ENCODE measurements at places on chromosomes 7 and 10. TPM values are rescaled to one million over a fixed set of nuclear protein-coding genes. Genes with fewer than 3 reads are reported as not detected.

OPALIN gene
- total RNA-seq = not detected

HBP1 gene
- 172 TPM for total RNA-seq

FAM237B gene
- total RNA-seq = not detected

NDUFA5 gene
- 97.4 TPM for total RNA-seq

GRB10 gene
- 69.5 TPM for total RNA-seq

PRR15 gene
- 0.27 TPM for total RNA-seq

DNA sequence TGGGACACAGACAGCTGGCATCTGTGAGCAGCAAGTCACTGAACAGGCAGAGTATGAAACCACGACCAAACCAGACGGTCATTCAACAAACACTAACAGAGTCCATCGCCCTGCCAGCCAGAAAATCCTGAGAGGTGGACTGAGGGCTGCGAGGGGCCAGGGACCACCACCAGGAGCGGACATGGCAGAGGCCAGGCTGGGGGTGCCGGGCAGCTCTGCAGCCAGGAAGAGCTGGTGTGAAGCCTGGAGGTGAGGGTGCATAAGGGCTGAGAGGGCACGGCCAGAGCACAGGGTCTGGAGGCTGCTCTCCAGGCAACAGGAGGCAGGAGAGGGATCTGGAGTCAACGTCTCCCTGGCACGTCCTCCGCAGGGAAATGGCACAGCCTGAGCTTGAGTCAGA, 15.5 kb downstream of the MAD1L1 start:
- no peak for DNase-seq

GRCh38 chr7:71563276-71563675, 431.3 kb downstream of the GALNT17 start:
- DNase-seq = no peak

DNA sequence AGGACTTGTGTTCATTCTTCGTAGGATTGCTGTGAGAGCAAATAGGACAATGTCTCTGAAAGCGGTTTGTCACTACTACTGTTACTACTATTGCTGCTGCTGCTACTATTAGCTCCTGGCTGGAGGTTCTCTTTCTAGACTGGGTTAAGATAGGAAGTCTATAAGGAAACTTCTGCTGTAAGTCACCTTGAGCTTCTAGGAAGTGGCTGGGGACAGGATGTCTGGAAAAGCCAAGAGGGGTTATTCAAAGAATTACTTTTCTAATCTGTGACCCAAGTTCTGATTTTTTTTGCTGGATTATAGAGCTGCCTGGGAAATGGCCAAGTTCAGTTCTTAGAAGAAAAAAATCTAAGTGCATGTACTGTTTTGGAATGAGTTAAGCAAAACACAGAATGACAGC, 62.2 kb downstream of the NAMPT start:
- no peak for DNase-seq

GRCh38 chr7:117283371-117283770, 39.5 kb downstream of the WNT2 start:
- DNase-seq = no peak

- peak; percentile 89 for DNase-seq
Observed at GRCh38 chr7:5425507-5426225, 2.0 kb upstream of the TNRC18 start.

GRCh38 chr10:112583236-112583939, 136.4 kb downstream of the VTI1A start:
- no peak for DNase-seq

DNA sequence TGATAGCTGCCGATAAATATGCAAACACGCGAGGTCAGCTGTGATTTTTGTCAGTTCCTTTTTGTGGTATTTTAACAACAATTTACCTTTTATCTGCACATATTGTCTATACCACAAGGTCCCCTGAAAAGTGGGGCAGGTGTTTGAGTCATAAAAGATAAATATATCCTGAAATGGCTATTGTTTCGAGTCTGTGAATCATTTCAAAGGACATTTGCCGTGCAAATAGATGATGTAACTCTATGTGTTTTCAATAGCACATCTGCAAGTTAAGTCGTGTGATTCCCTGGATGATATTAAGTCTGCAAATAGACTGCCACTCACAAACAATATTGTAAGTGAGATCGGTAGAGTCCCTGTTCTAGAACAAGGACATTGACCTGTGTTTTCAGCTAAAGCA, 193.0 kb upstream of the PITRM1 start:
- DNase-seq = no peak

DNA sequence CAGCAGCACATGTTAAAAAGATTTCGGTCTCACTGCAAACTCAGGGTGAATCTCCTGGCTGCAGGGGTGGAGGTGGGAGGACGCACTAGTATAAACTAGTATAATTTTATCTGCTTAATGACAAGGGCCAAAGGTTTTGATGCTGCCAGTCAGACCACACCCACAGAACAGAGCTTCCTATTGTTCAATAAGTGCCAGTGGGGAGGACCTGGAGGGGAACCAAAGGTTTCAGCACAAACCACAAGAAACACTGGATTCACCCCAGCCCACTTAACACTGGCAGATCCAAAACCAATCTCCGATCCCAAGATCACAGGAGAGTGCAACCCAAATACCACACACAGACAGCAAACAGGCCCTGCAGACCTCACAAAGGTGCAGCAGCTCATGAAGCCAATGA, 6.6 kb downstream of the VOPP1 start:
- no peak for DNase-seq

GRCh38 chr7:116670409-116671015, 1.5 kb upstream of the MET start:
- DNase-seq = no peak

DNA sequence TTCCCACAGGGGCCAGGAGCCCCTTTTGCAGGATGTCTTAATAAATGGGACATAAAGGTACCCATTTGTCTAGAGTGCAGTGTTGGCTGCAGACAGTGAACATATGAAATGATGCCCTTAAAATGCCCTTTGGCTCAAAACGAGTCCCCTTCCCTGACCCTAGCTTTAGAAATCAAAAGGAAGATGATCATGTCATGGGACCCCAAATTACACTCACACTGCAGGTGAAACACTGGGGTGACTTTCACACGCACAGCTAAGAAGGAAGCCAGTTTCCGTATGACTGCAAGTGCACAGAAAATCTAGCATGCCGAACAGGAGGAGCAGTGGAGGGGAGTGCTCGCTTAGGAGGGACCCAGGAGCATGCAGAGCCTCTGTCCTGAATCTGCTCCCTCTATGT, 154.5 kb upstream of the KLF14 start:
- no peak for DNase-seq

DNA sequence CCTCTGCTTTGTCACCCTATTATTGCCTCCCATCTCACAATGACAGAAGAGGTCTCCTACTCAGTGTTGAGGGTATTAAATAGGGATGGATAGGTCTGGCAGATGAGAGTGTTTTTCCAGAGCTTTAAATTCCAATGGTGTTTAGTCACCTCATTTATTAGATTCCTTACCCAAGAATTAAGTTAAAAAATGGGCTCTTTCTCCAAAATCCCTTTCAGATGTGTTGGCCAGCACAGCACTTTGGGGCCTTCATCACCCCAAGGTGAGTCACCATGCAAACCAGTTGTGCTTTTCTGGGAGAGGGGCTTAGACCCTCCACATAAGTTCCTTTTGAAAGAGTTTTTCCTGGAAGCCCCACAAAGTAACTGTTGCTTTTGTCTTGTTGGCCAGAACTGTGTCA, 78.4 kb downstream of the CYP26A1 start:
- no peak for DNase-seq

DNA sequence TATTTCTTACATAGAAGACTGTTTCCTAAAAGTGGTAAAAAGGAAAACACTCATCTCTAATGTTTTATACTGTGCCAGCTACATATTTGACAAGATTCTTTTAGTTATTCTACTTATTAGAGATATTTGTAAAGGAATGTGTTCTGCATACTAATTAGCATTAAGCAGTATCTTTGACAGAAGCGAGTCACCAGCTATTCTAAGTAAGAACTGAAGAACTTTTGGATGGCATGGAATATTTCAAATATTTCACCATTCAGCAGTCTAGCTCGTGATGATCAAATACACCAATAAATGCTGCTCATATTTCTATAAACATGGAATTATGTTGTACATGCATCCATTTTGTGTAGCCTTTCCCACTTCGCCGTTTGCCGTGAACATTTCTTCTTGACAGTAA, 241.6 kb upstream of the TCF7L2 start:
- no peak for DNase-seq

GRCh38 chr7:6256677-6257535, 15.5 kb downstream of the CYTH3 start:
- no peak for DNase-seq

DNA sequence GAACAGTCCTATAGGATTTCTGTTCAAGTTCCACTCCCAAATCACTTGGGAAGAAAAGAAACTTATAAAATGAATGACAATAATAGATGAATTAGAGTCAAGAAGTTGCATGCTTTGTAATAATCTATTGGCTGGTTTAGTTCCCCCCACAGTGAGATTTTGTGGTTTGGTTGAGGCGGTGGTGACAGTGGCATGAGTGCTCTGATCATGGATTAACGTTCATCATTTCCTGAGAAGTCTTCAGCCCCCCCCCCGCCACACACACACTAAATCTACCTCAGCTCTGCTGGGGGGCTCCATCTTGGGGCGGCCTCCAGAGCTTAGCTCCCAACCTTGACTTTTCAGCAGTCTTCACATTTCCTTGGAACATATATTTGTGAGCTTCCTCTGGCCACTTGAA, 121.7 kb downstream of the ABCA13 start:
- DNase-seq = no peak

GRCh38 chr7:122653685-122654084, 45.2 kb downstream of the RNF133 start:
- DNase-seq = no peak

GRCh38 chr7:80790877-80791276, 128.0 kb downstream of the SEMA3C start:
- DNase-seq = peak; percentile 83

- DNase-seq = no peak
Observed at GRCh38 chr10:116154651-116155050, 118.4 kb downstream of the GFRA1 start.

DNA sequence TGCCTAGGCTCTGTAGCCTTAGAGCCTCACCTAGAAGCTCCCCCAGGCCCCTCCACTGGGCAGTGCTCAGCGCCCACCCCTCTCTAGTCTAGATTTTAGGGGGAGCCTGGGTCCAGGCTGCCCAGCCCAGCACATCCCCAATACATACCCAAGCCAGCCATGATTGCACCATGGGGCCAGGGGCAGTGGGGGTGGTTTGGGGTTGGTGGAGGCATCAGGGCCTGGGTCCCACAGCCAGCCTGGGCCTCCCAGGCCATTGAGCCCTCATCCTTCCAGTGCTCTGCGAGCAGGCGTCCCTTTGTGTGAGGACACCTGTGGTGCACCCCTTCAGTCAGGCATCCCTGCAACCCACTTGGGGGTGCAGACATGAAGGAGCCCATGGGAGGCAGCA, 76.9 kb upstream of the RET start:
- peak; percentile 40 for DNase-seq

DNA sequence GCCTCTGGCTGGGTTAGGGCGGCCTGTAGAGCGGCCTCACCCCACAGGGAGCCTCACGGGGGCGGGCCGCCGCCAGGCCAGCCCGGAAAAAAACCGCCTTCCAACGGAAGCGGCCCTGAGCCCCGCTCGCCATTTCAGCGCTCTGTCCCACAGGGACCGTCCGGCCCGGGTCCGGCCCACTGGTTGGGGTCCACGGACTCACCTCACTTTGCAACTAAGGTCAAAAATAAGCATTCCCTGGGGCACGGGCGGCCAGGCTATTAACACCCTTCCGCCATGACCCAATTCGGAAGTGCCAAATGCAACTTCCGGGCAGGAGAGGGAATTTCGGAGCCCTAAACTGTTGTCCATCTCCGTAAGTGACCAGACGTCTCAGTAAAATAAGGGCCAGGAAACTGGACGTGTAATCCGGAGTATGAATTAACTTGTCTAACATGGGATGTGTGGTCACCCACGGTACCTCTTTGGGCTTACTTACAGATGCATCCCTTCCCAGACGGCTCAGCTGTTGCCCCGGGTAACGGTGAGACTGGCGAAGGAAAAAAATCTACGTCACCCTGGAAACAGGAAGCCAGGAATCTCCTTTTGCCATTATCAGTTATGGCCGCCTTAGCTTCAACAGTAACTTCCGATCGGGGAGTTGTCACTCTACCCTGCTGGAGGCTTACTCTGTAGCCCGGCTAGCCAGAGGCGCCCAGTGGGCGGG, at the start of gene BBIP1:
TSS of gene BBIP1 (minus strand) at position 538 of the 706 bp plus-strand sequence. CDS start 1,023 bp downstream, outside the sequence.
- DNase-seq = no peak

DNA sequence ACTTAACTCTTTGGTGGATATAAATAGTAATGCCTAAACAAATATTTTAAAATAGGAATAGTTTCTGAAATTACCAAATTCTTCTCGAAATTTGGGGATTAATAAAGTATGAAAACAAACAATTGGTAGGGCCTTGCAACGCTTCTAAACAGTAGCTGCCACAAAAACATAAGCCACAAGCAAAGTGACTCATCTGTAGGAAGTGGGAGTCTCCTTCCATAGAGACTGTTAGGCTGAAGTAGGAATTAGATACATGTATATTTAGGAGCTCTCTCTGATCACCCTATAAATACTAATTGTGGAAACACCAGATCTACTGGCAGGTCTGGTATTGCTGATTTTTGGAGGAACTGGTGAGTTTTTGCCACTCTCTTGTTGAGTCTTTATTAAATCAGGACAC, 5.7 kb upstream of the LMOD2 start:
- no peak for DNase-seq

GRCh38 chr10:88245974-88246511, 337.1 kb downstream of the RNLS start:
- peak; percentile 71 for DNase-seq

DNA sequence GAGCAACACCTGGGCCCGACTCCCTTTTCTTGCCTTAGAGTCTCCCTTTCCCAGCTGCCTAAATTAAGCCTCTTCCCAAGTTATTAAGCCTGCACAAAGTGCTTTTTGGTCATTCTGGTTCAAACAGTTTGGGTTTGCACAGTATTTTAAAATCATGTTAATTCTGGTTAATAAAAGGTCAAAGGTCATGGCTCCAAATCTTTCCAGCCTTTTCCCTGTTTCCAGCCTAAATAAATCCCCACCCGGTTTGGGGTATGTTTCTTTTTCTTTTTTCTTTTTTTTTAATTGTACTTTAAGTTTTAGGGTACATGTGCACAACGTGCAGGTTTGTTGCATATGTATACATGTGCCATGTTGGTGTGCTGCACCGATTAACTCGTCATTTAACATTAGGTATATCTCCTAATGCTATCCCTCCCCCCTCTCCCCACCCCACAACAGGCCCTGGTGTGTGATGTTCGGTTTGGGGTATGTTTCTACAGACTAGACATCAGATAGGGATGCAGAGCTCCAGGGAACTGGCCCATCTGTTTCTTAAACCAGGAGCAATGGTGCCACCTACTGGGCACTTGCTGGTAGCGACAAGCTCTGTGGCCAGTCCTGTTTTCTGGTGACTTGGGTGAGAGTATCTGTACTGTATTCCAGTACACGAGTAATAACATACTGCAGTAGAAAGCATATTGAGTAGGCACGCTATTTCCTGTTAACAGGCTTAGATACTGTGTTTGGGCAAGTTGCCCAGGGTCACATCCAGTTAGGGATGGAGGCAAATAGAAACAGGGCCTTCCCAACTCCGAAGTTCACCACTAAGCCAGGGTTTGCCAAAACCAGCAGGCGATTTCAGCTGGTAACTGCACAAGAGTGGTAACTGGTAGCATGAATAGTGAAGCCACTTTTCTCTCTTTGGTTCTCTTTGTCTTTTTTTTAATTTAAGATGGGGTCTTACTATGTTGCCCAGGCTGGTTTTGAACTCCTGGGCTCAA, 60.6 kb upstream of the TRIM8 start:
- DNase-seq = peak; percentile 94

GRCh38 chr10:30811276-30812017, 181.9 kb upstream of the LYZL2 start:
- peak; percentile 94 for DNase-seq
